Muscle of leg (tissue), 16 donors: ENCODE measurements at places on chromosomes 12 and 14. TPM values are rescaled to one million over a fixed set of nuclear protein-coding genes. Genes with fewer than 3 reads are reported as not detected.

DNA sequence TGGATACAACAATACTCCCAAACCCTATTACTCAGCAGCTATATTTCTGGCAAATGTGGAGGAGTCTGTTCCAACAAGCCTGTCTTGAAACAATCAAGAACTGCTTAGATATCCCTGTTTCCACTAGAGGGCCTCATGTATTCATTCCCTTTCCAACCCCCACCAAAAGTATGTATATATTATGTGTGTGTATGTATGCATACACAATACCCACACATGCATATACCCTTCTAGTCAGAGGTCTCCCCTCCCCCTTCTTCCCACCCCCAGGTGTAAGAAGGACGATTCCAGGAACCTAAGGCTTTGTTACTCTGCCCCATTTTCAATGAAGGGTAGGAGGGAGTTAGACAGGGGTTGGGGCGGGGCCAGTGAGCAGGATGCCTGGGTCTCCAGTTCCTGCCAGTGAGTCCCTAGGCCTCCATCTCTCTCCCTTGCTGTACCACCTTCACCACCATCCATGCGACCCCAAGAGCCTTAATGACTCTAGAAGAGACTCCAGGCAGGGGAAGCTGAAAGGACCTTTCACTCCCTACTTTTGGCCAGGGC is at the start of gene DGKA:
DGKA (plus strand) TSS at position 392 of the 546 bp plus-strand sequence. CDS start 5,342 bp downstream, outside the sequence.
- DNase-seq = peak; percentile 95

The NFYB gene
- 44.8 TPM for polyA plus RNA-seq

DNA sequence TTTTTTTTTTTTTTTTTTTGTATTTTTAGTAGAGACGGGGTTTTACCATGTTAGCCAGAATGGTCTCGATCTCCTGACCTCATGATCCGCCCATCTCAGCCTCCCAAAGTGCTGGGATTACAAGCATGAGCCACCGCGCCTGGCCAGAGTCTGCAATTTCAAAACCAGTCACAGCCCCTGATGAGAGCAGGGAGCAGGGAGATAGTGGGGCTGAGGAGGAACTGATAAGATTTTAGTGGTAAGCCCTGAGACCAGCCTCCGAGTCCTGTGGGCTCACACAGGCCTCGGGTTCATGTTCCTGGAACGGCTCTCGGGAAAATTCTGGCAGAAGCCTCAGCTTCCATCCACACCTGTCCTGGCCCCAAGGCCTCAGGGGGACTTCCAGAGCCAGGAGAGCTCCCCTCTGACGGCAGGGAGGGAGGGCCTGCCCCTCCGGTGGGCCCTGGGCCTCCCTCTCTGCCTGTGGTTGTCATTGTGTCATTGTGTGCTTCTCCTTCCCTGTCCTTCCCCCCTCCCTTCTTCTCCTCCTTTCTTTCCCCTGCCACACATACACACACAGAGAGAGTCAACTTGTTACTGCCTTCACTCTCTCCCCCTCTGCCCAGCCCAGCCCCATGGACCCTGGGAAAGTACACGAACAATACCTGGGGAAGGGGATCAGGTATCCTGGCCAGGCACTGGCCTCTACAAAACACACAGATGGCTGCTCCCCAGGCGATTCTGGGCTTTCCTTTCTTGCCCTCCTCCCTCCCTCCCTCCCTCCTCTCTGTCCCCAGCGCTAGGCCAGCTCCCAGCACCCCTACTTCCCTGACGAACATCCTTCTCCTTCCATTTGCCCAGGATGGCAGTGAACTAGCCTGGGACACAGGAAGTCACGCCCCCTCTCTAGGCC is 294.1 kb downstream of the DPF3 start:
- DNase-seq = peak; percentile 13

GRCh38 chr12:56601503-56601902 is 28.6 kb downstream of the BAZ2A start:
- no peak for DNase-seq

- no peak for DNase-seq
Observed at GRCh38 chr12:79020106-79020505, 155.5 kb downstream of the SYT1 start.

The L2HGDH gene
- polyA plus RNA-seq = 6.5 TPM

- DNase-seq = peak; percentile 35
Observed at GRCh38 chr12:113333877-113334785, 778 bp downstream of the SLC8B1 start.

The PRB3 gene
- polyA plus RNA-seq = not detected

The CLEC6A gene
- not detected for polyA plus RNA-seq

GRCh38 chr12:67927324-67927723 is 61.9 kb upstream of the IFNG-AS1 start:
- DNase-seq = peak; percentile 37

- DNase-seq = peak; percentile 74
Observed at GRCh38 chr12:91052026-91052425, 5.8 kb downstream of the KERA start.

DNA sequence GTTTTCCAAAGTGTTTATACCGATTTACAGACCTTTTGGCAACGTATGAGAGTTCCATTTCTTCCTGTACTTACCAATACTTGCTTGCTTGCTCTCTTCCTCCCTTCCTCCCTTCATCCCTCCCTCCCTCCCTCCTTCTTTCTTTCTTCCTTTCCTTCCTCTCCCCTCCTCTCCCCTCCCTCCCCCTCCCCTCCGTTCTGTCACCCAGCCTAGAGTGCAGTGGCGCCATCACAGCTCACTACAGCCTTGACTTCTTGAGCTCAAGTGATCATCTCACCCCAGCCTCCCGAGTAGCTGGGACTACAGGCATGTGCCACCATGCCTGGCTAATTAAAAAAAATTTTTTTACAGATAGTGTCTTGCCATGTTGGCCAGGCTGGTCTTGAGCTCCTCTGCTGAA is 40.4 kb downstream of the DIP2B start:
- DNase-seq = no peak

The TMEM229B gene
- 0.26 TPM for polyA plus RNA-seq

The LRTM2 gene
- polyA plus RNA-seq = 0.14 TPM

DNA sequence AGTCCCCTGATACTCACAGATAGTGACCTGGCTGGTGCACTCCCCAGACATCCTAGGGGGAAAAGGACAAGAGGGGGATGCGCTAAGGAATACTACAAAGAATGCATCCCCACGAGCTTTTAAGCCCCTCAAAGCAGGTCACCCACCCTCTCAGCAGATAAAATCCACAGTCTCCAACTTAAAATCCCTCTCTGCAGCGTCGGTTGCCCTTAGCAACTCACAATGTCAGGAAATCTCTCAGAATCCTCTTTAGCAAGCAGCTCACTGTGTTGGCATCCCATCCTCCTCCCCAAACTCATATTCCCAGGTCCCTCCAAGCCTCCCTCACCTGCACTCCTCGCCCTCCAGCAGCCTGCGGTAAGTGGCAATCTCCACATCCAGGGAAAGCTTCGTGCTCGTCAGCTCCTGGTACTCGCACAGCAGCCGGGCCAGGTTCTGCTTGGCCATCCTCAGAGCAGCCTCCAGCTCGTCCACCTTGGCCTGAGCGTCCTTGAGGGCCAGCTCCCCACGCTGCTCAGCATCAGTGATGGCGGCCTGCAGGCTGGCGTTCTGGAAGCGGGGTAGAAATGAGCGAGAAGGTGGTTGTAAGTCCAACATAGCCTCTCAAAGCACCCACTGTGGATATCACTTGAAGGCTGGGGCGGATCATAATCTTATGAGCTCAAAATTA is 5.5 kb upstream of the KRT79 start:
- no peak for DNase-seq

DNA sequence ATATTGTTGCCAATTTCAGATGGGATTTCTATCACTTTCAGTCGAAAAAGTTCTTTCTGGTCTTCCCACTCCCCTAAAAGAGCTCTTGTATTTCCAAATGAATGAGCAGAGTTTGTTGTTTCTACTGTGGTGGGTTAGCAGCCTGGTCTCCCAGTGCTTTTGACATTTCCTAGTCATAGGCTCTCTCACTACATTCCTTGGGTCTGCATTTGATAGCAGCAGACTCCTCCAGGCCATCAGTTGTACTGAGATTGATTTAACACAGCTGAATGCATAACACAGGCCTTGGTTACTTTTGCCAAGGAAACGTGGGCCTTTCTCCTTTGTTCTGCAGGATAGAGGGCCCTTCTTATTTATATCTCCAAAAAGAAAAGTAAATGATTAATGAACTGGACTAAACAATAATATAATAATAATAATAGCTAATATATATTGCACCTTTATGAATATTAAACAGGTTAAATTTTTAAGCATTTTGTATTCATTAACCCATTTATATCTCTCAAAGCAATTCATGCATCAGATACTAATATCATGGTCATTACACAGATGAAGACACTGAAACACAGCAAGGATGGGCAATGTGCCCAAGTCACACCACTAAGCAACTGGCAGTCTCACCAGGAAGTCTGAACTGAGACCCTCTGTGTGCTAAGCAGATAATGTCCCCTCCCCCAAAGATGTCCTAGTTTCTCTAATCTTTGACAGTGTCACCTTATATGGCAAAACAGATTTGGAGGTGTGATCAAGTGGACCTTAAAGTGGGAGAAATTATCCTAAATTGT is 1579.2 kb downstream of the AACS start:
- DNase-seq = no peak

DNA sequence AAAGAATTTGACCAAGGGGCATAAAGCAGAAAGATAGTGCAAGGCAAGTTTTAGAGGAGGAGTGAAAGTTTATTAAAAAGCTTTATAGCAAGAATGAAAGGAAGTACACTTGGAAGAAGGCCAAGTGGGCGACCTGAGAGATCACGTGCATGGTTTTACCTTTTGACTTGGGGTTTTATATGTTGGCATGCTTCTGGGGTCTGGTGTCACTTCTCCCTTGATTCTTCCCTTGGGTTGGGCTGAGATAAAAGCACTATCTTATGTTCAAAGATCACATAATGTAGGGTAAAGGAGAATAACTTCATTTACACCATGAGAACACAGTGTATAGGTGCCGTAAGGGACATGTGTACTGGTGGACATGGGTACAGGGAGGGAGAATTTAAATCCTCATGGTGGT is 17.7 kb upstream of the TMEM30B start:
- DNase-seq = no peak

The TMEM117 gene
- polyA plus RNA-seq = 12.4 TPM

GRCh38 chr14:44803239-44803905 is 158.4 kb downstream of the KLHL28 start:
- DNase-seq = peak; percentile 75

DNA sequence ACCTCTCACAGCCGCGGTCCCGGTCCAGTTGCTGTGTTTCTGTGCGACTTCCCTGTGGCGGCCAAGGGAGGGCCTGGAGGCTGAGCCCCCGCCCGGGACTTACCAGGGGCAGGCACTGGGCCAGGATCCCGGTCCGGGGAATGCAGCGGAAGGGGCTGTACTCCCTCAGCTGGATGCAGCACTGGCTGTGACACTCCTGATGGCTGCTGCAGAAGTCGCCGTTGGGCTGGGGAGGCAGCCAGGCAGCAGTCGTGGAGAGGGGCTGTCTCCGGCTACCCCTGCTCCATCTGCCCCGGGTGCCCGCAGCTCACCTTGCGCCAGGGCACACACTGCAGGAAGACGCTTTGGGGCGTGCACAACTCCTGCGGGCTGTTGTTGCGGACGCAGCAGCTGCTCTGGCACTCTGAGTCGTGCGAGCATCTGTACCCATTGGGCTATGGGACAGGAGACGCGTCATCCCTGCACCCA is 6.2 kb downstream of the LRCOL1 start:
- DNase-seq = peak; percentile 61

The VRTN gene
- polyA plus RNA-seq = not detected

GRCh38 chr14:77031759-77032490 is 3.4 kb upstream of the IRF2BPL start:
- DNase-seq = peak; percentile 89

- DNase-seq = no peak
Observed at GRCh38 chr14:34794217-34794616, 79.8 kb upstream of the CFL2 start.

The MNAT1 gene
- polyA plus RNA-seq = 49.4 TPM
